ENCODE measurements at places on chromosomes 16 and 17. TPM values are rescaled to one million over a fixed set of nuclear protein-coding genes. Genes with fewer than 3 reads are reported as not detected.
A peak's percentile ranks its signal among the peaks of the same experiment; 100 is the strongest.

SLC5A11 gene
- 0.10 TPM for polyA plus RNA-seq

NEUROD2 gene
- 0.05 TPM for polyA plus RNA-seq

FBXO39 gene
- polyA plus RNA-seq: not detected

ARHGAP27 gene
- 12.5 TPM for polyA plus RNA-seq

ASGR2 gene
- polyA plus RNA-seq: 0.36 TPM

- DNase-seq: no peak
Measured at GRCh38 chr17:15883617-15884111, 61.3 kb upstream of the ADORA2B start.

- no peak for DNase-seq
Measured at GRCh38 chr16:1744338-1744840, 27.0 kb downstream of the NME3 start.

DNA sequence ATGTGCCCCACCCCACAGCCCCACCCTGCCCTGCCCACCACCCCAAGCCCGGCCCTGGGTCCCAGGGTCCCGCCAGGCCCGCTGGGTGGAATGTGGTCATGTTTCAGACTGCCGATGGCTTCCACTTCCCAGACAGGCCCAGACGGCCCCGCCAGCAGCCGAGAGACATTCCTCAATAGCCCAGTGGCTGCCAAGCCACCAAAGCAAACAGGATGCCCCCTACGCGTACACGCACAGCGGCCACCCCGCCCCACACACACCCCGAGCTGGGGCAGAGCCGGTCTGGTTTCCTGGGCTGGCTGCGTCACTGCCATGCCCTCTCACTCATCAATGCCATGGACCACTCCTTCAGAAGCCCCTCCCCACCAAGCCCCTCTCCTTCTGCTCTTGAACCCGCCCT lies 1.2 kb upstream of the KRT17 start:
- DNase-seq: no peak

DNA sequence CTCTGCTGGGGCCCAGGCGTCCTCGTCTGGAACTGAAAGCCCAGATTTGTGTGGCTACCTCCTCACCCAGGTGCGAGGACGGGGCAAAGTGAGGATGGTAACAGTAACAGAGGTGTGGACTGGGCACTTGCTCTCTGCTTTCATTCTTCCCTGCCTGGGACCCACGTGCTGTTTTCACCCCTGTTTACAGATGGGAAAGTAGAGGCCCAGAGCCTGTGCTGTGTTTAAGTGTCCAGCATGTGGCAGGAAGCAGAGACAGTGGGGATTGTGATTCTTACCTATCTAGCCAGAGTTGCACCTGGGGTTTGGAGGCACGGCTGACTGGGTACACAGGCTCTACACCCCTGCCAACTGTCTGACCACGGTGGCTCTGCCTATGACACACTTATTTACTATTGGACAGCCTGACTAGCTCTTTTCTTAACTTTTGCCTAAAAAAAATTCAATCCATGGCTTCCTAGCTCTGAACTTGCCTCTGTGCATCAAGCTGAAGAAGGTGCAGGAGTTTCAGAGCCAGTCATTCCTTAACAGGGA lies 155.4 kb downstream of the CLEC16A start:
- no peak for DNase-seq

DNA sequence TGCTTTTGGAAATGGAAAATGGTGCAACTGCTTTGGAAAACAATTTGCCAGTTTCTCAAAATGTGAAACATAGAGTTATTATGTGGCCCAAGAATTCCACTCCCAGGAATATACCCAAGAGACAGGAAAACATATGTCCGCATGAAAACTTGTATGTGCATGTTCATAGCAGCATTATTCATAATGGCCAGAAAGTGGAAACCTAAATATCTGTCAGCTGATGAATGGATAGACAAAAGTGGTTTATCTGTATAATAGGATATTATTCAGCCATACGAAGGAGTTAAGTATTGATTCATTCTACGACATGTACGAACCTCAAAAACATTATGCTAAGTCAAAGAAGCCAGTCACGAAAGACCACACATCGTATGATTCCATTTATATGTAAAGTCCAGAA lies 7.7 kb upstream of the COTL1 start:
- DNase-seq: no peak

DNA sequence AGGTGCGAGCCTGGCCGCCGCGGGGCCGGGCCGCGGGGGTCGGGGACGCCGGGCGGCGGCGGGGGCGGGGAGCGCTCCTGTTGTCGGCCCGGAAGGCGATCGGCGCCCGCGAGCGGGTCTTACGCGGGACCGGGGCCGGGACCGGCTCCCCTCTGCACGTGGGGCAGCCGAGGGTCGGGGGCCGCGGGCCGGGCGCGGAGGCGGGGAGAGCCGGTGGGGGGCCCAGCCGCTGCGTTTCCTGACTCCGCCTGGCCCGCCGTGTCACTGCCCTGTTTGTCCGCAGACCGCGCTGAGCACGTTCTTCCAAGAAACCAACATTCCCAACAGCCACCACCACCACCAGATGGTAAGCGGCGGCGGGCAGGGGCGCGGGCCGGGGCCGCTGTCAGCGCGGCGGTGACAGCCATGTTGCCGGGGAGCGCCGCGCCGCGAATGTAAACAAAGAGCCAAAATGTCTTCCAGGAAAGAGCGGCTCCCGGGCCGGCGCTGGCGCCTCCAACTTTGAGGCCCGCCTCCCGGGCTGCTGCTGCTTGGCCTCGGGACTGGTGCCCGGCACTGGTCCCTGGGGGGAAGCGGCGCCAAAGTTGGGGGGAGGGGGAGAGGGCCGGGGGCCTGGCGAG lies 586 bp downstream of the UBALD2 start:
- peak; percentile 59 for DNase-seq

DNA sequence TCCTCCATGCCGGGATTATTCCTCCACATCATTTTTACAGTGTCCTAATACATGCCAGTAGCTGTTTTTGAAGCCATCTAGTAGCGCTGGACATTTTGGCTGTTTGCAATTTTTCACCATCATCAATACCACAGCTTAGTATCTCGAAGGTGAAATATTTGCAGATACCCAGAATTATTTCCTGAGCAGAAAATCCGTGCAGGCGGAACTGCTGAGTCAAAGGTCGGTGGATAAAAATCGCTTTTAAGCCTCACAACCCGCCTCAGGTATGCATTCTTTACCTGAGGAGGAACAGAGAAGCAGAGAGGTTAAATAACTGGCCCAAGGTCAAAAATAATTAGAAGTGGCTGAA lies 584 bp upstream of the TNRC6A start:
- DNase-seq: no peak

GRCh38 chr16:11392041-11392581 lies 46.9 kb downstream of the RMI2 start:
- no peak for DNase-seq

- peak; percentile 48 for DNase-seq
Measured at GRCh38 chr17:49003557-49004511, 6.6 kb downstream of the IGF2BP1 start.

GRCh38 chr16:69564845-69565670 lies 708 bp upstream of the NFAT5 start:
- peak; percentile 21 for DNase-seq

GRCh38 chr17:76459674-76460073 lies 6.7 kb upstream of the UBE2O start:
- no peak for DNase-seq

DNA sequence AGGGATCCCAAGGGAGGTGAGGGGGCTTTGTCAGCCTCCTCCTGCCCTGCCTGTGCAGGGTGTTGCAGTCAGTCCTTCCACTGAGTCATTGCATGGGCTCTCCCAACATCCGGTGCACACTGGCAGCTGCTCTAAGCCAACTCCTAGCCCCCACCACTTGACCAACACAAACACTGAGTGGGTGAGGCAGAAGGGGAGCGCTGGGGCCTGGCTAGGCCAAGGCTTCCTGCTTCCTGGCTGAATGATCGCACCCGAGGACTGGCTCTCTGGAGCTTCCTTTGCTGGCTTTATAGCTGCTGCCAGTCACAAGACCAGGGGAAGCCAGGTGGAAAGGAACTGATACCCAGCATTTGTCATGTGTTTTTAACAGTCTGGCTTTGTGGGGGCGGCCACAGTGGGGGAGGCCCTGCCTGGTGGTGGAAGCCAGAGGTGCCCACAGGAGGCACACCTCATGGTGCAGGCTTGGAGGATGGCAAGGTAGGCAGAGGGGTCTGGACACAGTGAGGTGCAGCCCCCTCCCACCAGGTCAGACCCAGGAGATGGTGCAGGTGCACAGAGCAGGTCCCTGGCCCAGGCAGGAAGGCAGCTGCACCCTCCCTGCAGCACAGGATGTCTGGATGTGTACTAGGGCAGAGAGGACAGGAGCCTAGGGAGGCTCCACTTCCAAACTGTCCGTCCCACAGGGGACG lies 6.8 kb downstream of the MPG start:
- DNase-seq: no peak

- no peak for DNase-seq
Measured at GRCh38 chr16:12090151-12090530, 113.6 kb downstream of the SNX29 start.

- DNase-seq: no peak
Measured at GRCh38 chr17:7486181-7486580, 2.0 kb downstream of the POLR2A start.

Measured in hindlimb muscle (tissue), 1 donor.